Inflammatory macrophage (primary cell): ENCODE measurements at places on chromosomes 2 and 18.

GRCh38 chr18:71899707-71900472 lies 644.3 kb downstream of the CBLN2 start:
- no peak for DNase-seq

DNA sequence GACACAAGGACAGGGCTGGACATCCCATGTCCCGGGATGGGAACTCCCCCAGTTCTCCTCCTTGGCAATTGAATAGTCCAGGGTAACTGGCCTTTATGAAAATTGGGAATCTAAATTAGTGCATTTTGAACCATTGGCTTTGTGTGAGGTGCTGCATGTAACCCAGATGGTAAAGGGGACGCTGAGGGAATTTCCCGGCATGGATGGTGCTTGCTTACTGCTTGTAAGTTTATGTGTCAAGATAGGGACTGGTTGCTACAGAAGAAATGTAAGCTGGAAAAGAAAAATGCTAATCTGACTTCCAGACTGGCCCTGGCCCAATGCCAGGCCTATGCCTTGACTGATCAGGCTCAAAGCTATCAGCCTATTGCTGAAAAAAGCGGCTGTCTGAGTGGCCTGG lies 1096.7 kb upstream of the DDX18 start:
- no peak for DNase-seq

DNA sequence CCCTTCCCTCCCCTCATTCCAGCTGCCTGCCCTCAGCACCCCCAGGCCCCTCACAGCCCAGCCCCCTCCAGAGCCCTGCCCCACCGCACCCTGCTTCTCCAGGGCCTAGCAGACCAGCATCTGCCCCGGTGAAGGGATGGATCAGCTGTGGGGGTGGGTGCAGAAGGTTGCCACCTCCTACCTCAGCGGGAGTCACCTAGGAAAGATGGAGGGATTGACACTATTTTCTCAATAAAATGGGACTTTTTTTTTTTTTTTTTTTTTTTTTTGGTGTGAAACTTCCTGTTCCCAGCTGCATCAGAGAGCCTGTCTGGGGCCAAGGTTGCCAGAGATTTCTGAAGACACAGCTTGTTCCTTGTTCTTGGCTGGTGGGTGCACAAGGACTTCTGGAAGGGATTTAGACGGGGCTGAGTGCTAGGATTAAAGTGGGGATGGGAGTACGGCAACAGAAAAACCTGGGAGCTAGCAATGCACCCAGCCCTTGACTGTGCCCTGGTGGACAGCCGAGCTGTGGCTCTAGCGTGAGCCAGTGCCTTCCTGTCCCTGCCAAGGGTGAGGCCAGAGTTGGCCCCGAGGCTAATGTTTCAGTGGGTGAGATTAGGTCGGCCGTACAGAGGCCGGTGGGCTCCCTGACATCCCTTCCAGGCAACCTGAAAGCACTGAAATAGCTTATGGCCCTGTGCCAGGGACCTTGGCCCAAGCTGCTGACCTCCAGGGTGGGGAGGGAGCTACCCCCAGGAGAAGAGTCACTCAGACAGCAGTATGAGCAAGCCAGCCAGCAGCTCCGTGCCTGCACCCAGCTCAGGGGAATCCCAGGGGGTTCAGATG lies 4.6 kb downstream of the B3GNT7 start:
- DNase-seq: peak; percentile 60

DNA sequence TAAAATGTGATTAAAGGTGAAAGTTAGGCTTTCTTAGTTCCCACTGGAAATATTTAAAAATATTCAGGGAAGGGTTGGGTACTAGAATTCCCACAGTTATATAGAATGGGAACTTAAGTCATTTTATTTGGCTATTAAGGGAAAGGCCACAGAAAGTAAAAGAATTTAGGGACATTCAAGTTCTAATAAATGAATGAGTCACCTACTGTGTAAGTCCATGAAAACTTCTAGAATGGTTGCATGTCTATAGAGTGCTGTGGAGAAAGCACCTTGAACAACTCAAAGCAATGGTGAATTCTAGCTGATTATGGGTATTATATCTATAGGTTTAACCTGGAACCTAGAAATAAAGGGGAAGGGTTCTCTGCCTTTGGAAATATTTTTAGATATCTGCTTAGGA lies 28.1 kb upstream of the SLC4A10 start:
- no peak for DNase-seq

GRCh38 chr2:29615183-29615582 lies 306.2 kb downstream of the ALK start:
- DNase-seq: no peak

DNA sequence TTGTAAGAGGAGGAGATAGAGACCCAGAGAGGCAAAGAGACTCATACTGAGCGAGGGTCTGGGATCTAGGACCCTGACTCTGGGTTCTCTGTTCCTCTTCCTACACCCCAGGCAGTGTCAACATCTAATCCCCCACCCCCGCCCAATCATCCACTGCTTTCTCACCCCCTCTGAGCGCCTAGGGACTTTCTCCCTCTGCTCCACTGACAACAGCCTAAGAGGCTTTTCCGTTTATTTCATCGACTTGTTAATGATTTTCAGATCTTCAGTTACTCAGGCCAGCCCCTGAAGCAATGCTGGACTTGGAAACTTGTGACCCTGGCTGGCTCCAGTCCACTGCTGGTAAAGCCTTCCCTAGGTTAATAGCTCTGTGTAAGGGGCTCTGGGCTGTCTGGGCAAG lies 65.1 kb downstream of the TFCP2L1 start:
- DNase-seq: no peak

DNA sequence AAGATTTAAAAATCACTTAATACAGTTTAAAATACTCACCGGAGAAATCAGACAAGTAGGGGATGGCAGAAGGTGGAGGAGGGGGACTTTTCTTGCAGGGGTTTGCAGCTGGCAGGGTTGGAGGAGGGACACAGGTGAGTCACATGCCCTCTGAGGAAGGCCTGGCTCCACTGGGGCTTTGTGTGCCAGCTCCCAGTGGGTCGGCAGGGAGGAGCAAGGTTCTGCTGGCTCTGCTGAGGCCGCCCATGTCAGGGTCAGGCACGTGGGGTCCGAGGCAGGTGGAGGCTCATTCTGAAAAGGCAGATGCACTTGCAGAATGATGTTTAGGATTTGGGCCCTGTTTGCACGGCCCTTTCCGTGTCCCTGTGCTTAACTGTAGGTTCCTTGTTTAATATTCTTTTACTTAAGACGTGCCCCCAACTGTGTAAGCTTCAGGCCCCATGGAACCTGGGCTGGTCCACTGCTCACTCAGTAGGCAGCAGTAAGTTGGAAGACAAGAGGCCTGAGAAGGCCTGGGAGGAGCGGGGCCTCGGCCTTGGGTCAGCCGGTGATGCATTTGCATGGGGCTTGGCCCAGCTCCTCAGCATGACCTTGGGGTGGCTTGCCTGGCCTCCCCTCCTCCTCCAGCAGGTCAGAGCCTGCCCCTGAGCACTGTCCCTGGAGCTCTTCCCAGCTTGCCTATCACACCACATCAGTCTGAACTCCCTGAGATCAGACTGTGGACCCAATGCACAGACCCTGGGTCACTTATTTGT lies 141.0 kb downstream of the GLI2 start:
- DNase-seq: no peak

GRCh38 chr2:29802986-29803385 lies 118.4 kb downstream of the ALK start:
- DNase-seq: no peak

DNA sequence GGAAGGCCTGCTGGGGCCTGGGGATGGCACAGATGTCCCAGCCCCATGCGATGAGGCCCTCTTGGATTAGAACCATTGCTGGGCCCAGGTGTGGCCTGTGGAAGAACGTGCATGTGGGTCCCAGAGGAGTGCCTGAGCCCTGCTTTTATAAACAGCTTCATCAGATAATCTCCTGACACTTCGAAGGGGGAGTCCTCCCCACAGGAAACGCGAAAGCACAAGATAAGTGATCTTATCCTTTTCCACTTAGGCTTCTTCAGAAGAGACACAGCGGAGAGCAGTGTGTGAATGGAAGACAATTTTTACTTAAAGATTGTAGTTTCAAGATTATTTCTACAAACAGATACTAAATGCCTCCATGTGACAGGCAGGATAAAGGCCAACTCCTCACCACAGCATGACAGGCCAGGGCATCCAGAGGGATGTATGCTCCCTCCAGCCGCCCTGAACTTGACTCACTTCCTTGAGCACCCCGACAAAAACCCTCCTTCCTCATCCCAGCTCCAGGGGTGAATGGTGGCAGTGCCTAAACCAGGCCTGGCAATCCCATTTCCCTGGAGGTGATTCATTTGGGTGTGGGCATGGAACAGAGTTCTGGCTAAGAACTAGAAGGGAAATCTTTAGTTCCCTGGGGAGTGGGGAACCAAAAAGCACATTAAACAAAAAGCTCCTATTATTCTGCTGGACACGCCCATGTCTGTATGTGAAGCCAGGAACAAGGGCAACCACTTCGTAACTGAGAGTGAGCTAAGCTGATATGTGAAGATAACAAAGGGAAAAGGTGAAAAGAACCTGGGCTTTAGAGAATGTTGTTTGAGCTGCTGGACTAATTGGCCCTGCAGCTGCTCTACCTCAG lies 56.2 kb upstream of the TMEM163 start:
- no peak for DNase-seq

- DNase-seq: no peak
Measured at GRCh38 chr18:69401972-69402532, 1.4 kb downstream of the DOK6 start.

DNA sequence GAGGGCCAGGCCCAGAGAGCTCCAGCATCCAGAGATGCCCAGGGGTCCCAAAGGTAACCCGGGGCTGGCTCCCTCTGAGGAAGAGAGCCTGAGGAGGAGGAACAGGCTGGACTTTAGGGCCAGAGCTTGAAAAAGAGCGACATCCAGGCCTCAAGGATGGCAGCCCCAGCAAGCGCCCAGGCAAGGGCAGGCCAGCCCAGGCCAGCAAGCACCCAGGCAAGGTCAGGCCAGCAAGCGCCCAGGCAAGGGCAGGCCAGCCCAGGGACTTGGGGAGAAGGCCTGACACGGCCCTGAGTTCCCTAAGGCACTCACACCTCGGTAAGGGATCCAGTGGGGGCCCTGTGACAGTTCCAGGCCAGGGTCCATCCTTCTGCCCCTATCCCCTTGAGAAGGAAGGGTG lies 30.4 kb downstream of the DBI start:
- no peak for DNase-seq

DNA sequence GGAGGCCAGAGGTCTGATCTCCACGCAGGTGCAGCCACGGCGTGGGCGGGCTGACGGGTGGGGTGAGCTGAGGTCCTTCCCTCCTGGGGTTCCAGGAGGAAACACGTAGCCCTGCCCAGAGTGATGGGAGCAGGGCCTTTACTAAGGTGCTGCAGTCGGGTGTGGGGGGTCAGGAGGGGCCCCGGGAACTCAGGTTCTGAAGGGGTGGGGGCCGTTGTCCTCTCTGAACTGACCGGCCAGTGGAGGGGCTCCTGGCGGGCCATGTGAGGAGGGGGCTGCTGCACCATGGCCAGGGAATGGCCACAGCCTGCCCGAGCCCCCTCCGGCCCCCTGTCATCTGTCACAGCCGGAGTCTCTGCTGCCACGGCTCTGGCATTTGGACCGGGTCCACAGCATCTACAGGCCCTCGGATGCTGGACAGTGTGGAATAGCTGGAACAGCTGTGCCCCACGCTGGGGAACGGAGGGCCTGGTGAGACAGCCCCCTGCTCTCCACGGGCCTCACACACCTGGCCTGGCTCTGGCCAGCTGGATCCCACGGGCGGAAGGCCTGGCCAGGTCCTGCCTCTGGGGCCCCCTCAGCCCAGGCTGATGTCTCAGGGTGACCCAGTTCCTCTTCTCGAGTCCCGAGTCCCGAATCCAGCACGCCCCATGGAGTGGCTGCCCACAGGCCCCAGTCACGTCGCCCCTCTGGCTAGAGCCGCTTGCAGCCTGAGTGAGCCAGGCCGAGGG lies 145.6 kb upstream of the GPC1 start:
- no peak for DNase-seq

DNA sequence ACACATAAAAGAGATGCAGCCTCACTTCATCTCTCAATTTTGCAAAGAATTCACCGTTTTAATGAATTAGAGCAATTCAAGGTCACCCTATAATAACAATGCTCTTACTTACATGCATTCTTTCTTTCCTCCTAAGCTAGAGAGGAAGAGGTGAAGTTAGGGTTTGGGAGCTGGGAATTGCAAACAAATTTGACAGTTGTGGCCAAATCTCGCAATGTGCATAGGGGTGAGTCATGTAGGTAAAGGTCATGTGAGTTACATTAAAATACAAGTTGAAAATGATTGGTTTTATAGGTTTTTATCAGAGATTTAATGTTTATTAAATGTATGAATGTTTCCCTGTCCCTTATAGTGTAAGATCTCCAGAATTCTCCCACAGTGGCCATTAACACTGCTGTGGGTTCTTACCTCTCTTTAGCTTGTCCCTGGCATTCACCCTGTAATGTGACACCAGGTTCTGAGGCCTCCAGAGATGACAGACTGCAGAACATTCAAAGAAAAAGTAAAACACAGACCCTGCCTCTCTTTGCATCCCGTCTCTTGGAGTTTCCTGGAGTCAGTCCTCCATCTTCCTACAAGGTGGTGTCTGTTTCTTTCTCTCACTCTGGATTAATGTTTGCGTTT lies 53.7 kb upstream of the LGALSL start:
- no peak for DNase-seq

GRCh38 chr18:62586781-62587487 lies 64.1 kb downstream of the ZCCHC2 start:
- no peak for DNase-seq

DNA sequence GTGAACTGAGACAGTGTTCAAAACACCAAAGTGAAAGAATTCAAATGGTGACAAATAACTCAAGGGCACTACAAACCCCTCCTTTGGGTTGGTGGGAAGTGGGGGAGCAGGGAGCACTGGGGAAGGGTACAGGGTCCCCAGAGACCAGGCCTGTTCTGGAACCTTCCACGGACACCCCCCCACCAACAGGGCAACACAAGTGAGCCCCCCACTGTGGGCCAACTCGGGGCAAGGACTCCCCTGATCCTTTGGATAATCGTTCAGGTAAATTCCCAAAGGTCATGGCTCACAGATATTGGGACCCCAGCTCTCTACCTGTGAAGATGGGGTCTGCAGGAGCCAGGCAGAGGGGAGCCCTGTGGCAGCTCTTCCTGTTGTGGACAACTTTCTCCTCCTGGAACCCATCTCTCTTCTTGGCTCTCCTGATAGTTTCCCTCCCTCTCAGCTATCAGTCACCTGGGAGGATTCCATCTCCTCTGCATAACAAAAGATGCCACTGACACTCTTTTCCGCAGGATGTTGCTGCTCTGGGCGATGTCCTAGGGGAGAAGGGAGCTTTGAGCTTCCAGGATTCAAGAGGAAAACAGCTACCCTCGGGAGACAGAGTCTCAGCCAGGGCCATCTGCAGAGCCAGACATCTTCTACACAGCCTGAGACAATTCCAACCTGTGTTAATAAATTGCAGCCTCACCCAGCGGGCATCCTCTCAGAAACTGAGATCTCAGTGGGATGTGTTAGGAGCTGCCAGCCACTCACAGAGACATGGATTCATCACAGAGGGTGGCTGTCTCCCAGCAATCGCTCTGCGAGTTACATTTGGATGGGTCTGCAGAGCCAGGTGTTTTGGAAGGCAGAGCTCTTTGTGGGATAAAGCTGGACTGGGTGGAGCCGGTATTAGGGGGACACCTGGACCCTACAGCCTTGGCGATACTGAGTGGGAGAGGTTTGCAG lies 35.4 kb downstream of the MBP start:
- no peak for DNase-seq

GRCh38 chr2:219176818-219177551 lies at the start of gene CNPPD1:
Gene CNPPD1 (minus strand): TSS chr2:219176925. CDS start chr2:219176828, 97 bp downstream.
- peak; percentile 82 for DNase-seq
